ENCODE measurements at places on chromosomes 11 and 22. TPM values are rescaled to one million over a fixed set of nuclear protein-coding genes. Genes with fewer than 3 reads are reported as not detected.

The OR2D2 gene
- under 0.01 TPM for total RNA-seq

The VEGFB gene
- total RNA-seq, result 22.2 TPM

The MS4A6A gene
- total RNA-seq, result not detected

The FGF19 gene
- total RNA-seq, result not detected

The RAB38 gene
- 229 TPM for total RNA-seq

The LGALS12 gene
- not detected for total RNA-seq

The CNIH2 gene
- under 0.01 TPM for total RNA-seq

The KCNJ11 gene
- 0.36 TPM for total RNA-seq

Measured in nasal cavity respiratory epithelium epithelial cell of viscerocranial mucosa (primary cell).